ENCODE measurements at places on chromosomes 3 and 15.

- DNase-seq: no peak
Observed at GRCh38 chr3:157190380-157190872, 30.5 kb upstream of the CCNL1 start.

- DNase-seq: no peak
Observed at GRCh38 chr15:53869806-53870073, 108.5 kb upstream of the UNC13C start.

DNA sequence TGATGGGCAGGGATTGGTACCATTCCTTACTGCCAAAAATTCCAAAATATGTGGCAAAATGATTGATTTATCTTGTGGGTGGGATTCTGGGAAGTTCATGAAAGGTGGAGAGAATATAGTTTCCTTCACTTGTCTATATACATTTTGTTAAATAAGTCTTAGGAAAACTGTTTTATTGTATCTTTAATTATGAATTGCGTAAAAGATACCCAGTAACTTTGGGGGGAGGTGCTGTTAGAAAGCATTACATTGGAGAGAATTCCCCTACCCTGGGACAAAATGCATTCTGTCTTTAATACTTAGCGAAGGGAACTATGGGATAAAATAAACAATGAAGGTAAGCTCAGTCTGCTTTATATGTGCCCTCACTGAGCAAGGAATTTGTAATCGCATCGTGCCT lies 4.6 kb downstream of the SETD5 start:
- no peak for DNase-seq

- no peak for DNase-seq
Observed at GRCh38 chr3:172782235-172782634, 31.7 kb downstream of the ECT2 start.

- peak; percentile 77 for DNase-seq
Observed at GRCh38 chr3:38479431-38480092, 16.6 kb upstream of the EXOG start.

- DNase-seq: no peak
Observed at GRCh38 chr15:70505411-70505919, 257.9 kb downstream of the UACA start.
